ENCODE measurements at places on chromosomes 5 and 9.

GRCh38 chr5:53337827-53338226, 142.6 kb upstream of the FST start:
- DNase-seq: no peak

DNA sequence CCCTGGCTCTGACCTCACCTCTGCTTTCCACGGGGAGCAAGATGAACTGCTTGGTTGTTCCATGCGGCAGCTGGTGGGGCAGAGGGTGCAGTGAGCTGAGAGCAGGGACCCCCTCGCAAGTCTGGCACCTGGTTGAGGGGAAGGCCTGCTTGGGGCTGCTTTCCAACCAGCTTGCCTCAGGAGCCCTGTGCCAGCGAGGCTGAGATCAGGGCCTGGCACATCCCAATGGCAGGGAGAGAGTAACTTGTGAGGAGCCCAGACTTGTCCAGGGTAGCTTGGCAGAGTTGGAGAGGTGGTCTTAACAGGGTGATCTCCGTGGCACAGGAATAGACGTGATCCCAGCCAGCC, 68.9 kb downstream of the IQGAP2 start:
- no peak for DNase-seq

DNA sequence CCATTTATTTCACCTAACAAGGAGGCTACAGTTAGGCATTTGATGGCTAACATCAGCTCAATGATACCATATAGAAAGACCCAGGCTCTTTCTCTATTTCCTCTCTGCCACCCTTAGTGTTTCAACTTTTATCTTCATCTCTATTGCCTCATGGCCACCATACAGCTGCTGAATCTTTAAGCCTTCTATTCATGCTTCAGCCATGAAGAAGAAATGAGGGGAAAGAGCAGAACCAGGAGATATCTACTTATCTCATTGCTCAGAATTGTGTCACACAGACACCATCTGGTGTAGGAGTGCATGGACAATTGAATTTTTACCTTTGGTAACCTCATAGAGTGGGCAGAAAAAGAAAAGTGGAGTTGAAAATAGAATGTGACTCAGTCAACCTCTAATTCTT, 6.7 kb downstream of the GAPT start:
- no peak for DNase-seq

DNA sequence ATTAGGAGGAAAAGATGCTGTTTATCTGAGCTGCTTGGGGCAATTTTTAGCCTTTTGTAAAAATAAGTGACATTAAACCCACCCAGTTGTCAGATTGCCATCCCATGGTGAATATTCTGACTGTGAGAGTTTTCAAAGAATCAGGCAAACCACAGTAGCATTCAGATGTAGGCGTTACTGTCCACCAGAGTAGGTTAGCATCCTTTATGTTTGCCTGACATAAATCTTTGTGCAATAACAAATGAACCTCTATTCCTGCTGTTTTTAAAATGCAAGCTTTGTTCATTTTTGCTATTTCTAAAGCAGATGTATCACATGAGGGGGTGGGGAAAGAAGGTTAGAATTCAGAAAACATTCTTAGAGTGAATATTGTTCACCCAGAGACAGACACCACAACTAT, 427.8 kb downstream of the CDH9 start:
- no peak for DNase-seq

GRCh38 chr9:125902214-125902613, 155.0 kb downstream of the PBX3 start:
- DNase-seq: no peak

DNA sequence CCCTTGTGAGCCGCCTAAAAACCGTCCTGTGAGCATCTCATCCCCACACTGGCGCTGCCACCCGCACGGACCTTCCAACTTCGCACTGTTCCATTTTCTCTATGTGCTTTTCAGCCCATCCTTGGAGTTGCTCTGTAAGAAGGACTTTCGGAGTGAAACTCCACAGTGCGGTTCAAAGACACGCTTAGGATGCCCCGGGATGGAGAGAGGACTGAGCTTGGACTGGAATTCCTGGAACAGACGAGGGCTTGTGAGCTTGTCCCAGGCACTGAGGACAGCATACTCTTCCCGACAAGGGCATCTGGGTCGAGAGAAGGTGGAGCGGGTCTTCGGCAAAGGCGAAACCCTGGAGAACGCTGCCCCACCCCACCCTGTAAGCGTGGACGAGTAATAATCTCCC, 187.8 kb downstream of the MEF2C start:
- no peak for DNase-seq

DNA sequence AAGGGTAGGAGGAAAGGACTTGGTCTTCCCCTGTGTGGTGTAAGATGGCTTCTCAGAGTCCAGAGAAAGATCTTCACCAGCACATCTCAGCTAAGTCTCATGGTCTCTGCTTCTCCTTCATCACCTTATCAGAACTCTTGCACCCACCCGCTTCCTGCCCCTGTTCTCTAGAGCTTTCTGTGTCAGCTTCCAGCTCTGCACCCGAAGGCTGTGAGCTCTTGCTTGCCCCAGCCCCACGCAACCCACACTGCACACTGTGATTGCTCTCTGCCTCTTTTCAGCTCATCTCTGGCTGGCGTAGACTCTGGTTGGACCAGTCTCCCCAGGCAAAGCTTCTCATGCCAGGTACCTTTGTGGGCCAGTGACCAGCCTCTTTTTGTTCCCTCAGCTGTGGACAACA, 93.2 kb upstream of the RAPGEF1 start:
- no peak for DNase-seq

DNA sequence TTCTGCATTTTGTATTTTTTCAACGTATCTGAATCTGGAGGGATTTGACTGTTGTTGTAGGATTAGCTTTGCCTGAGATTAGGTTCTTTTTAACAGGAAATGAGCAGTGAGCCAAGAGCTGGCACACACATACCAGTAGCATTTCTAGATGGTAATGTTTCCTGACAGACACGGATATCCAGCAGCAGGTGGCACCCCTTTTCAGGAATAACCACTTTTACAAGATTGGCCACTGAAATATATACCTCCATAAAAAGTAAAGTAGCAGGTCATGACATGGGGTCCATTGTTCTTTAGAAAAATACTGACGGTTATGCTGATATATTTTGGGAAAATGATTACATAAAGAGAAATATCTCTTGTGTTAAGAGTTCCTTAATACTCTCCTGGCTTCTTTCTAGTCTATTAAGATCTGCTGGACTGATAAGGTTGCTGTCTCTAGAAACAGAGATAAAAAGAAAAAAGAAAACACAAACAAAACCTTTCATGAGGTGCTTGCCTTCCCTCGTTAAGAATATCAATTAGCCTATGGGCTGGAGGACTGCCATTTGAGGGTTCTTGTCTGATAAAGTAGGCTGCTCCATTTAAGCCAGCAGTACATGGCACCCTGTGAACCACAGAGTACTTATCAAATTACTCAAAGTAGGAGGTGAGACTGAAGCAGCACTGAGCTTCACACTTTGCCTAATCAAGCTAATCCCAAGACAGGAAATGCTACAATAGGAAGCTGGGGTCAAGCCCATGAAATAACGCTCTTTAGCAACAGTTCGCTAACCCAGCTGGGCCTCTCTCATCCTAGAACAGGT, 101.6 kb upstream of the PCA3 start:
- no peak for DNase-seq

All from kidney (tissue), 22 donors.